Stimulated activated CD4-positive, alpha-beta T cell treated with anti-CD3 and anti-CD28 coated beads, Interleukin-15, amount 100 ng/mL, for 1 hour (primary cell): ENCODE measurements at places on chromosomes 4 and X.

GRCh38 chrX:69082055-69082752, 83.0 kb downstream of the PJA1 start:
- DNase-seq, result no peak

GRCh38 chrX:75228854-75229253, 45.0 kb upstream of the UPRT start:
- DNase-seq, result no peak

GRCh38 chrX:25020905-25021449, 5.2 kb upstream of the ARX start:
- DNase-seq, result no peak

DNA sequence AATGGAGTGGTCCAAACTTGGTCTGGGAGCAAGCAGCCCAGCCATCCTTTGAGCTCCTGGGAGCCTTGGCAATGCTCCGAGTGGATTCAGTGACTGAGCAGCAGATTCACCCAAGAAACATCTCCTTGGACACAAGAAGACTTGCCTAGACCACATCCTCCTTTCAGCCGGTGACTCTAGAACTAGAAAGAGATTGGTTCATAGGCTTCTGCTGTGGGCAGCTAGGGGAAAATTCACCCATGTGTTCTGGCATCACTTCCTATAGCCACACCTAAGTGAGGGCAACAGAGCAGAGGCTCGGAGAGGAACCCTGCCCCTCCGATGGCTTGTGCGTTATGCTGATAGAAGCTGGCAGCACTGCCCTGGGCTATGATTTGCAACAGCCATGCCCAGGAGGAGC, 16.0 kb downstream of the ZNF275 start:
- no peak for DNase-seq

DNA sequence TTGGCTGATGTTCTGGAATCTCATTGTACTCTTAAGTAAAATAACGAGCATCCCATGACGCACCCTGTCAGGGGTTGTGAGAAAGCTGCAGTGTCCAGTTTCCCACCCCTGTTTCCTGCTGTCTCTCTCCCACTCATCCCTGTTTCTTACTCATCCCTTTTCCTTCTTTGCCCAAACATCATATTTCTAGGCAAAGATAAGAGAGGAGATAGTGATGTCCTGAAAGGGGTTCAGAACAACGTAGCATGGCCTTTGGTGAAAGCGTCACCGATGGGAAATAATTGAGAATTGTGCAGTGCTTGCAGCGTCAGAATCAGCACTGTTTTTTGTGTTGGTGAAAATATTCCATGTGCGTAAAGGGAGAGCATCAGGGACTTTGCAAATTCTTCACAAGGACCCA, 23.5 kb upstream of the TMEM165 start:
- DNase-seq, result no peak

DNA sequence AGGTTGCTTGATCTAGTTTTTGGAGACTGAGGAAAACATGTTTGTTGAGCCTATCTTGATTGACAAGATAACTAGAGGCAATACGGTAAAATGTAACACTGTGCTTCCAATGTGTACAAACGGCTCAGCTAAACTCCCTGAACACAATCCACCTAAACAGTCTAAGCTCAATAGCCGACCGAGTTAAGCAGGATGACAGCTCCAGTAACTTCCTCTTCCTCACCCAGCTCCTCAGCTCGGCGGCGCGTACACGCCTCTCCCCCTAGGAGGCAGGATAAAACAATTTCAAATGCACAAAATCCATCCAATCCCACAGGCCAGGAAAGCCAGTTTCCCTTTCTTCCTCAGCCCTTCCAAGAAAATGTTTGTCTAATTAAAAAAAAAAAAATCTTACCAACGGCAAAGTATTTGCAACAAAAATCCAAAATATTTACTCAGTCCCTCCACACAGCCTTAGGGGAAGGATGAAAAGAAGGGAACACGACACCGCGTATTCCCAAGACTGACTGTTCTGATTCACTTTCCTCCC, 1.0 kb downstream of the CNOT6L start:
- DNase-seq, result peak; percentile 20

- DNase-seq, result peak; percentile 37
Observed at GRCh38 chr4:177250056-177250696, 59.5 kb upstream of the NEIL3 start.

GRCh38 chr4:86955888-86956451, 21.2 kb downstream of the AFF1 start:
- DNase-seq, result no peak

- no peak for DNase-seq
Observed at GRCh38 chr4:88522702-88523324, 763 bp downstream of the PYURF start.

GRCh38 chrX:8204943-8205342, 33.9 kb upstream of the VCX2 start:
- no peak for DNase-seq
